ENCODE measurements at places on chromosomes 4 and X.

DNA sequence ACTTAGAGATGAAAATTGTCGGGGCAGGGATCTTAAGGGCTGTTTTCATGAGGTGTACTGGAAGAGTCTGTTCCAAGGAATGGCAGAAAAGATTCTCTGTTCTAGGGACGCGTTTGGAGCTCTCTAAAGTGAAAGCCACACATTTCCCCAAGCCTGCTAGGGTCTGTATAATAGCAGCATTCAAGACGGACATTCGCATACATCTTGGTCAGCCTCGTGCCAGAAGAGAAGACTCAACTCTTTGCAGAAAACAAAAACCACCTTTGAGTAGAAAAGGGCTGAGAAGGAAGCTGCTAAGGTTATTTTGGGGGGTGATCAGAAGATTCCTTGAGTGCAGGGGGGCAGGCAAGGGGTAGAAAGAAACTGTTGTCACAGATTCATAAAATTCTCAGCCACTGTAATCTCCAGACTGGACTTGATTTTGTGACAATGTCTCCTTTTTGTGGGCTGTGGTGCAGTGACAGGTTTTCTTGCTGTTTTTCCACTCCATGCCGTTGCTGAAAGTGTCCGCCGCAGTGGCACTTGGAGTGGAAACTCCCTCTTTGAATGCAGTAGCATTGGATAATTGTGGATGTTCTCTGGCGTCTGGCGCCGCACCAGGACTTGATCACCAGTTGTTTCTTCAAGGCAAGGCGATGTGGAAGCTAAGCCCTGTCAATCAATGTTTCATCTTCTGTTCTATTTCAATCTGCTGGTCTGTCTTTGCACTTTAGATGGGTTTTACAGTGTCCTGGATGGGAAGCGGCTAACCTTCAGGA, 2.9 kb downstream of the GYG2 start:
- no peak for DNase-seq

DNA sequence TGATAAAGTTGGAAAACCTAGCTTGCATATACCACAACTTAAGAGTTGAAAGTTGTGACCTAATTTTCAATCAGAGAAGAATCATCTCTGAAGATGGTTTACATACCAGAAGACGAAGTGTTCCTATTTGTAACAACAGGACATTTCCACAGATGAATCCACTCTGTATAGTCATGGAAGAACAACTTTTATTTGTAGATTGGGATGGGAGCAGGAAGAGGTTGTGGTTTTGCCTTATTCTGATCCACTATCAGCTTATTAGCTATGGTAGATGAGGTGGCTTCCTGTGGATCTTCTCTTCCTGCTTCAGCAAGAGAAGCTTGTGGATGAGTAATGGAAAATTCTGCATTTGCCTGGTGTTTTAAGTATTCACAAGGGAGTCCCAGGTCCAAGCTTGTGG, 18.6 kb upstream of the SUPT20HL1 start:
- DNase-seq, result no peak

DNA sequence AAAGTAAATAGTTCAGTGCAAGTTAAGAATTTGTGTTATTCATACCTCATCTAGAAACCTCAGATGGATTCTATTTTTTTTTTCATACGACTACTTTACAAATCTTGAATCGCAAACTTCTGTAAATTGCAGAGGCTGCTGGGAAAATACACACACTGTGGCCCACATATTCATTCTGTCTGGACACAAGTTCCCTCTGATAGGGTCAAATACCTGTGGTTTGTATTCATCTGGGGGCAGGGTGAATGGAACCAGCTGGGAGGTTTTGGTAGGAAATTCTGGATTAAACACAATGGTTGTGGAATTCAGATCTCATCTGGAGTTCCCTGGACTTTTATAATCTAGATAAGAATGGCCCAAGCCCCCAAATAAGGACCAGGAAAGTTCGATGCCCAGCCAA, 56.2 kb downstream of the SPATA18 start:
- DNase-seq, result no peak

GRCh38 chr4:2698951-2699505, 57.1 kb downstream of the TNIP2 start:
- DNase-seq, result no peak

GRCh38 chr4:168200685-168201084, 108.3 kb downstream of the ANXA10 start:
- DNase-seq, result no peak

DNA sequence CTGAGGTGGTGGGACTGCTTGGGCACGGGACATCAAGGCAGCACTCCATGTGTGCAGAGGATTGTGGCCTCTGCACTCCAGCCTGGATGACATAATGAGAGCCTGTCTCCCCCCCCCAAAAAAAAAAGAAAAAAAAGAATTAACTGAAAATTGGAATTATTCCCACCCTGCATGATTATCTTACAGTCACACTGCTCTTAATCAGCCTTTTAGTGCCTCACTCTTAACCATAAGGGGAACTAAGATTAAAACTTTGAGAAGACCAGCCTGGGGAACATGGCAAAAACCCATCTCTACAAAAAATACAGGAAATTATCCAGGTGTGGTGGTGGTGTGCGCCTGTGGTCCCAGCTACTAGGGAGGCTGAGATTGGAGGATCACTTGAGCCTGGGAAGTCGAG, 94.6 kb downstream of the UBE2K start:
- no peak for DNase-seq

DNA sequence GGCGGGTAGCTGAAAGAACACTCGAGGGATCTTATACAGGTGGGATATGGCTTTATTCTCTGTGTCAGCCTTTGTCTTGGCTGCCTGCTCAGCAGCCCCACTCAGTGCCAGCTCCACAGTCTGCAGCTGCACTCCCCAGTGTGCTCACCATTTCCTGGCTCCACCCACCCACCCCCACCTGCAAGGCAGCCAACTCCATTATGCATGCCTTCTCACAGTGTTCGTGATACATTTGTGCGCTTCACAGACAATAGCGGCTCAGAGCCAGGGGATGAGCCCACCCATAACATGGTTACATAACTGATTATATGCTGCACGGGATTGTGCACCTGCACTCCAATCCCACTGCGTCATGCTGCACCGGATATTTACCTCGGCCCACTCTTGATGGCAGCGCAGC, 8.8 kb upstream of the TMEM128 start:
- no peak for DNase-seq

DNA sequence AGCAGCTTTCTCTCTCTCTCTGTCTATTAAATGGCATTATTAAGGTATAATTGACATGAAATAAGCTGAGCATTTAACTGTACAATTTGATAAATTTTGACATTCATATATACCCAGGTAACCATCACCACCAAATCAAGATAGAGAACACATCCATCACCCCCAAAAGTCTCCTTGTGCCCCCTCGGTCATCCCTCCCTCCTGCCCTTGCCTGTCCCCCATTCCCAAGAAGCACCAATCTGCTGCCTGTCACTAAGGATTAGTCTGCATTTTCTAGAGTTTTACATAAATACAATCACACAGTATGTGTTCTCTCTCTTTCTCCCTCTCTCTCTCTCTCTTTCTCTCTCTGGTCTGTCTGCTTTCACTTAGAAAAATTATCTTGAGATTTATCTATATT, 25.0 kb upstream of the TMEM154 start:
- DNase-seq, result no peak

GRCh38 chrX:42289492-42290385, 366.4 kb upstream of the CASK start:
- DNase-seq, result no peak

DNA sequence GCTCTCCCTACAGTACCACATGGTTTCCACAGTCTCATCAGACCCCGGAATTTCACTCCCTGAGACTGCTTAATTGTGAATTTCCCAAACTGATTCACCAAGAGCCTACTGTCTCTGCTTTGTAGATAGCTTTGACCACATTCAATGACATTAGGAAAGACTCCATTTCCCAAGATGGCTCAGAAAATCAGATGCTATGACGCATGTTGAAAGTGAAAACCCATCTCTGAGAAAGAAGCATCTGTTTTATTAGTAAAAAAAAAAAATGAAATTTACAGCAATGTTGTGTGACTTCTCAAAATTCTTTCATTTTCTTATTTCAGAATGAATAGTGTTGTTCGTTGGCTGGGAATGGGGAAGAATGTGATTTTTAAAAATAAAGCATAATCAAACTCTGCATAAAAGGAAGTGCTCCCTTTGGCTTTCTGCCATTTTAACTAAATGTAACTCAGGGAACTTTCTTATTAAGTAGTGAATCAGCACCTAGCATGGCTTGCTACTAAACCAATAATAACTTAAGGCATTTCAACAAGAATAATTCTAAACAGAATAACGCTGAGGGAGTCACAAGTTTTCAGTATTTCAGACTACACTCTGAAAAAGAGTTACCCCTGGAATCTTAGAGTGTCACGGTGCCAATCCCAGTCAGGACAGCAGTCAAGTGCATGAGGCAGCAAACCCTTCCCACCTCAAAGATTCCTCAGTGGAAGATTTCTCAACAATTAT, 97.4 kb upstream of the MYOZ2 start:
- no peak for DNase-seq

GRCh38 chrX:149848855-149849254, 32.1 kb upstream of the MAGEA8 start:
- no peak for DNase-seq

GRCh38 chr4:24798036-24798610, 2.8 kb downstream of the SOD3 start:
- DNase-seq, result no peak

GRCh38 chrX:17567187-17567586, 170.1 kb upstream of the SCML1 start:
- DNase-seq, result no peak

DNA sequence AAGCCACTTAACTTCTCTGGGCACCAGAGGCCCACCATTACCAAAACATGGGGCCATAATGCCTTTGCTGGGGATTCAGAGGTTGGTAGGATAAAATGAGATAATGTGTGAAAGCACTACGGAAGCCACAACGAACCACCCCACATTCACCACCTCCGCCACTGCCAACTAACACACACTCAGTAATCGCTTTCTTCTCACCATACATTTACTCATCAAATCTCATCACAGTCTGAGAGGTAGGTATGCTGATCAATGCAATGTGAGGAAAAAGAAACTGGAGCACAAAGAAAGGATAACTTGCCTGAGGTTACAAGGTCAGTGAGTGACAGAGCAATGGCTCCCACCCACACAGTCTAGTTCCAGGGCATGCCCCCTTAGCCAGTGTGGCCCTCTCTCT, 257.3 kb downstream of the NR3C2 start:
- no peak for DNase-seq

DNA sequence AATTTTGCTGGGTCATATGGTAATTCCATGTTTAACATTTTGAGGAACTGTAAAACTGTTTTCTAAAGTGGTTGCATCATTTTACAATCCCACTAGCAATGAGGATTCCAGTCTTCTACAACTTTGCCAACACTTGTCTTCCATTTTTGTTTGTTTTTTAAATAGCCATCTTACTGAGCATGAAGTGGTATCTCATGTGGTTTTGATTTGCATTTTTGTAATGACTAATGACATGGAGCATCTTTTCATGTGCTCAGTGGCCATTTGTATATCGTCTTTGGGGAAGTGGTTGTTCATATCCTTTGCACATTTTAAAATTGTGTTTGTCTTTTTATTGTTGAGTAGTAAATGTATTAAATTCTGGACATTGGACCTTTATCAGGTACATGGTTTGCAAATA, 94.7 kb downstream of the TMEM131L start:
- no peak for DNase-seq

- peak; percentile 38 for DNase-seq
Observed at GRCh38 chrX:154096140-154097002, 1.1 kb downstream of the MECP2 start.

DNA sequence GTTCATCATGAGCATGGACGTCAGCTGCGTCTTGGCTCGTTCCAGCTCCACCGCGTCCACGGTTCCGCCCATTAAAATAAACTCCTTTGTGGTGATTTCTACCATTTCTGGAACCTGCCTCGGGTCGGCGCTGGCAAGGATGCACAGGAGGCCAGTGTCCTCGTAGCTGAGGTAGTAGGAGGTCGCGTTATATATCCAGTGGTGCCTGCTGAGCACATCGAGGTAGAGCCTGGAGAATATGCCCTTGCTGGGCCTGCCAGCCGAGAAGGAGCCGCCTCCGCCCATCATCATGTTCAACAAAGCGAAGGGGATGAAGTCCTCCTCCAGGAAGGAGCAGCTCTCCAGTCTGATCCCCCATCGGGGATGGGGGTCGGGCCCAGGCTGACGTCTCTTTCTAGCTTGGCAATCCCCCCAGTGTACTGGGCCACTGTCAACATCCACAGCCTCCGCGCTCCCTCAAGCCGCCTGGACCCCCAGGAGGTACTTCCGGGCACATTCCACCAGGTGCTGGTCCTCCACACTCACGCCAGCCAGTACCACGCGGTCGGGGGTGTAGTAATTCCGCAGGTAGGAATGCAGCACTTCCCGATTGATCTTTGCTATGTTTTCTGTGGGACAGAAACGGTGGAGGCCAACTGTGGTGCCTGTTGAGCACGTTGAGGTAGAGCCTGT, 120.9 kb upstream of the GRID2 start:
- no peak for DNase-seq

- DNase-seq, result no peak
Observed at GRCh38 chr4:71765350-71765749, 18.5 kb downstream of the GC start.

- no peak for DNase-seq
Observed at GRCh38 chr4:181933471-181933870, 309.7 kb upstream of the TENM3 start.

- DNase-seq, result no peak
Observed at GRCh38 chr4:28488021-28488420, 1627.4 kb downstream of the STIM2 start.

- peak; percentile 49 for DNase-seq
Observed at GRCh38 chr4:139651282-139652194, 14.1 kb upstream of the MGST2 start.

- no peak for DNase-seq
Observed at GRCh38 chrX:48591255-48591791, 6.0 kb upstream of the WDR13 start.

GRCh38 chr4:176014583-176015108, 51.0 kb upstream of the WDR17 start:
- no peak for DNase-seq

DNA sequence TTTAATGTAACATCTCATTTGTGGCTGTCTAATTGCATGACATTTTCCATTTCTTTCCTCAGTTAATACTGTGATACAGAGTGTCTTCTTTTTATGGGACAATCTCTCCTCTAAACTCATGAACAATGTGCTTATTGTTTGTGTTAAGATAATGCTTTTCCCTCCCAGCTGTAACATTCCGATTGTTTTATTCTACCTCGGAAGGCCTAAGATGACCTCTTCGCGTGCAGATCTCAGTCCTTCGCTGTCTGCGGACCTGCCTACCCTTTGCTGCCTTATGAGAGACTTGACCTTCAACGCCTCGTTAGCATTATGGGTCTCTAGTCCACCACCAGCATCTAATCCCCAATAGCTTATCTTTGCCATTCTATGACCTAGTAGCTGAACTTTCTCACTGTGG, 29.8 kb upstream of the ZFP42 start:
- no peak for DNase-seq

DNA sequence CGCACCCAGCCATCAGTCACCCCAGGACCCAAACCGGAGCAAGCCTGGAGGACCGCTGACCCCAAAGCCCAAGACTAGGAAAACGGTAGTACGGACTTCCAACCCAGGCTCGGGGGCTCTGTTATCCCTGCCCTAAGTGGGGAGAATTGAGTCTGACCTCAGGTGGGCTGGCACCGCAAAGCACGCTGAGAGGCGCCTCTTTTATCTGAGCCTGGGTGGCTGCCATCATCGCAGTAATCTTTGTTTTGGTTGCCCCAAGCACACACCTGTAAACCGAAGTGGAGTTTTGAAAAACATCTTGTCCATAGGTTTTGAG, 894 bp upstream of the SH3RF1 start:
- peak; percentile 33 for DNase-seq
